Omental fat pad (tissue), 4 donors: ENCODE measurements at places on chromosomes 4 and X. TPM values are rescaled to one million over a fixed set of nuclear protein-coding genes. Genes with fewer than 3 reads are reported as not detected.

The BRS3 gene
- not detected for total RNA-seq

The REPS2 gene
- 12.6 TPM for total RNA-seq

The RAB41 gene
- total RNA-seq = not detected

The ETDB gene
- not detected for total RNA-seq

The TEX13C gene
- total RNA-seq = not detected

The CT45A2 gene
- total RNA-seq = not detected

The PTTG2 gene
- total RNA-seq = not detected

The TMPRSS11F gene
- total RNA-seq = not detected

The USP51 gene
- total RNA-seq = 2.7 TPM

The NSUN7 gene
- 1.1 TPM for total RNA-seq

The CT45A1 gene
- not detected for total RNA-seq

The UNC5C gene
- 5.5 TPM for total RNA-seq

The TNIP3 gene
- not detected for total RNA-seq

The RWDD4 gene
- 17.1 TPM for total RNA-seq

The DUX4 gene
- not detected for total RNA-seq

The EDNRA gene
- total RNA-seq = 3.5 TPM

The CITED1 gene
- 4.7 TPM for total RNA-seq

The SLC7A11 gene
- 0.60 TPM for total RNA-seq

The MAGED4 gene
- total RNA-seq = 5.7 TPM

The DOK7 gene
- total RNA-seq = not detected

The PRDM8 gene
- 4.8 TPM for total RNA-seq

The PDLIM3 gene
- total RNA-seq = 73.1 TPM

The RPS6KA6 gene
- total RNA-seq = 0.79 TPM

The POU3F4 gene
- total RNA-seq = not detected

The MAGEE2 gene
- not detected for total RNA-seq

The TMSB15A gene
- total RNA-seq = not detected

The CXorf58 gene
- total RNA-seq = not detected

The MSX1 gene
- total RNA-seq = 9.7 TPM

The IL9R gene
- total RNA-seq = not detected

The FAM53A gene
- total RNA-seq = 2.0 TPM

The GPC4 gene
- total RNA-seq = 13.1 TPM

The CLDN22 gene
- not detected for total RNA-seq

The FAM114A1 gene
- 123 TPM for total RNA-seq

The AP1S2 gene
- total RNA-seq = 50.6 TPM

The CC2D2A gene
- 9.6 TPM for total RNA-seq

The L1CAM gene
- 0.37 TPM for total RNA-seq

The TRAPPC11 gene
- total RNA-seq = 76.9 TPM

The SLC2A9 gene
- 8.5 TPM for total RNA-seq

The DGAT2L6 gene
- total RNA-seq = not detected

The ABLIM2 gene
- 13.5 TPM for total RNA-seq

The ADH1A gene
- 13.6 TPM for total RNA-seq

The FRAS1 gene
- total RNA-seq = 0.47 TPM

The PWWP3B gene
- total RNA-seq = 32.3 TPM

The HS6ST2 gene
- 1.1 TPM for total RNA-seq

The ANXA5 gene
- 319 TPM for total RNA-seq

The USP17L26 gene
- total RNA-seq = not detected

The OSTC gene
- 73.6 TPM for total RNA-seq

The AMBN gene
- total RNA-seq = not detected

The TCEAL2 gene
- 3.1 TPM for total RNA-seq
